M059J (cell line): ENCODE measurements at places on chromosomes 16 and 17.

GRCh38 chr16:8832717-8833105 lies 35.1 kb downstream of the PMM2 start:
- no peak for DNase-seq

DNA sequence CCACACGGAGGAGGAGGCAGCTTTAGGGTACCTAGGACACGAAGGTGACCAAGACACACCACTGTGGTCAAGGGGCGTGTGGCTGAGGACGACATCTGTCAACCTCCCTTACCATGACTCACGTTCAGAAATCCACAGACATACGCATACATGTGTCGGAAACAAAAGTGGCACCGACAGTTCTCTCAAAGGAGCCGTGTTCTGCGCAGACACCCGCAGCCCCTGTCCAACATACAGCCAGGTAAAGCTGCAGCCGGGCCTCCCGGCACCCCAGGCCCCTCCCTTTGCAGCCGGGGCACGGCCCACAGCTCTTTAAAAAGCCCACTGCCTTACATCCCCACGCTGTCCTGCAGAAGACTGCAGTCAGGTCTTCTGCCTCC lies 40.5 kb upstream of the KLHDC4 start:
- peak; percentile 24 for DNase-seq

- peak; percentile 39 for DNase-seq
Observed at GRCh38 chr16:86471896-86472295, 38.4 kb upstream of the FOXF1 start.

GRCh38 chr17:77692571-77693161 lies 265.8 kb upstream of the TNRC6C start:
- peak; percentile 76 for DNase-seq

DNA sequence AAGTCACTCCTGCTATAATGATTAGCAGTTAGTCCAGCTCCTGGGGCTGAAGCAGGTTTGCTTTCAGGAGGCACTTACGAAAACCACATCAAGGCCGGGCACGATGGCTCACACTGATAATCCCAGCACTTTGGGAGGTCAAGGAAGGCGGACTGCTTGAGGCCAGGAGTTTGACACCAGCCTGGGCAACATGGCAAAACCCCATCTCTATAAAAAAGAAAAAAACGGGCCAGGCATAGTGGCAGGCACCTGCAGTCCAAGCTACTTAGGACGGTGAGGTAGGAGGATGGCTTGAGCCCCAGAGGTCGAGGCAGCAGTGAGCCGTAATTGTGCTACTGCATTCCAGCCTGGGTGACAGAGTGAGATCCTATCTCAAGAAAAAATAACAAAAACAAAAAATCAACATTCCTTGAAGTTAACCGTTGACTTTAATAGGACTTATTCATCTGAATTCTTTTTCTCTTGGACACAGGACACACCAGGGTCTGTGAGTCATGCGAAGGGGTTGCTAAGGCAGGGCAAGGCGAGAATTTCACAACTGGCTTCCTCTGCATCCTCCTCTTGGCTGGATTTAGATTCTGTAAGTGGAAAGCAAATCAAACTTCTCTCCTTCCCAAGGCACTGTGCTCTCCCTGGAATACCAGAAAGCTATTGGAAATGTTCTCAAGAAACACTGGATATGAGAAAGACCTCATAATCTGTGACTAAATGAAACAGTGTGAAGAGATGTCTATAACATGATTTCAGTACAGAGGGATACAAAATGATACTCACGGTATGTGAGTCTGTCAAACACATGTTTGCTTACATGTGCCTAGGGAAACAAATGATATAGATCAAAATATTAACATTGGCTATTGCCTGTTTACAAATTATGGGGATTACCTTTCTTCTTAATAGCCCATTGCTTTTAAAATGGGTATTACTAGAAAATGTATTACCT lies 99.5 kb downstream of the SYCE1L start:
- peak; percentile 99 for DNase-seq

DNA sequence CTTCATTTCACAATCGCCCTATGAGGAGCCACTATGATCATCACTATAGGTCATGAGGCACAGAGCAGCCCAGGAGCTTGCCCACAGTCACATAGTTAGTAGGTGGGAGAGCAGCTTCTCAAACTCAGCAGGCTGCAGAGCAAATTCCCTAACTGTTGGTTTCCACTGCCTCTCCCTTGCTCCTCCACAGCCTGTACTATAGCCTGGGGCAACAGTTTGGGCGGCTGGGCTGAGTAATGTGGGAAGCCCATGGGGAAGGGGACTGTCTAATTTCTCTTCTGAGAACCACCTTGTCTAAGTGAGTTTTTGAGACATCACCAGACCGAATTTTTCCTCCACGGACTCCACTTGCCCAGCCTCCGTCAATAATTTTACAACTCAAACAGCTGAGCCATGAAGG lies 73.4 kb upstream of the GPR139 start:
- DNase-seq: no peak

DNA sequence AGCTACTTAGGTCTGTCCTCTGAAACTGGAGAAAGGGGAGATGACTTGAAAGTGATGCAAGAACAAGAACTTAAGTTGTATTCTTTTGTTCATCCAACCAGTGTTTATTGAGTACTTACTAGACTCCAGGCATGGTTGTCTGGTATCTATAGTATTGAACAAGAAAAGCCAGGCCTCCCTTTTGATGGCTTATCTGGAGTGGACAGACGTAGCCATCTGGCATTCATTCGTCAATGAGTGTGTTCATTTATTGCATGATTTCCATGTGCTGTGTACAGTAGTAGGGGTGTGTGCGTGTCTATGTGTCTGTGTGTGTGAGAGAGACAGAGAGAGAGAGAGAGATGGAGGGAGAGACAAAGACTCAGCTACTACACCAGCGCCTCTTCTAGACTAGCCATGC lies 9.2 kb downstream of the ABAT start:
- DNase-seq: no peak

DNA sequence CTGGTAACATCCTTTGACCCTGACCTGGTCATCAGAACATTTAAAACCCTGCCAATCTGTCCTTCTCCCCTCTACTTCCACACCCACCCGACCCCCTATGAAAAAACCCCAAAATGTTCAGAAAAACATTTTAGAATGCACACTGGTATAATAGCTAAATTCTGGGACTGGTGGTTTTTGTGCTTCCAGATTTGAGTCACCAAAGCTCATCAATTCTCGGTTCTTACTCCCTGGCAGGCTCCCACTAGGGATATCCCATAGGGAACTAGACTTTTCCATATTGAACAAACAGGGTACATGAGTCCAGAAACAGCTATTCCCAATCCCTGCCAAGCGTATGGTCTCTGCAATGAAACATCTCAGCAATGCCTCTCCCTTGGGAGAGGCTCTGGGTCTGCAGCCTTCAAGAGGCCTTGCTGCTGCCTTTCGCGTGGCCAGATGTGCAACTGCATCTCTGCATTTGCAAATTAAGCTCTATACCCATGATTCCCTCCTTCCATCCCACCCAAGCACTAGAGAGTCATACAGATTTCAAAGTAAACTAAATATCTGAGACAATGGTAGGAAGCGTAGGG lies 67.7 kb downstream of the SMG6 start:
- DNase-seq: no peak

GRCh38 chr17:68800751-68801150 lies 154.4 kb downstream of the ABCA8 start:
- DNase-seq: no peak

- DNase-seq: peak; percentile 34
Observed at GRCh38 chr17:70172923-70173322, 3.6 kb downstream of the KCNJ2 start.

GRCh38 chr17:50976951-50977472 lies 110.9 kb upstream of the TOB1 start:
- no peak for DNase-seq

- DNase-seq: no peak
Observed at GRCh38 chr17:5210091-5210490, 18.4 kb upstream of the ZNF594 start.

- no peak for DNase-seq
Observed at GRCh38 chr16:14434860-14435259, 195.2 kb downstream of the PARN start.

DNA sequence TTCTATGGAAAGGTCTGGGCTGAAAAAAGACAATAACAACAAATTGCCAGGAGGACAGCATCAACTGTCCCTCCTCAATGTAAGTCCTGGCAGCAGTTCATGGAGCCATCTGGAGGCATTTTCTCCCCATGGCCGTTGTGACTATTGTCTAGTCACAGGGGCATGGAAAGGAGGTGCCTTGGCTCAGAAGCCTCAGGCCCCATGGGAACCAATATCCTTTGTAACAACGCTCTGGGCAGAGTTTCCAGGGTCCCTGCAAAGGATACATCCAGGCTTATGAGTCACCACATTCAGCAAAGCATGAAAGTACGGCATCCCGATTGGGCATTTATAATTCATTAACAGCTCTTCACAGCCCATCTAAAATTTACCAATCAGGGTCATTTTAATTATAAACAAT lies 85.2 kb downstream of the GLG1 start:
- peak; percentile 79 for DNase-seq

DNA sequence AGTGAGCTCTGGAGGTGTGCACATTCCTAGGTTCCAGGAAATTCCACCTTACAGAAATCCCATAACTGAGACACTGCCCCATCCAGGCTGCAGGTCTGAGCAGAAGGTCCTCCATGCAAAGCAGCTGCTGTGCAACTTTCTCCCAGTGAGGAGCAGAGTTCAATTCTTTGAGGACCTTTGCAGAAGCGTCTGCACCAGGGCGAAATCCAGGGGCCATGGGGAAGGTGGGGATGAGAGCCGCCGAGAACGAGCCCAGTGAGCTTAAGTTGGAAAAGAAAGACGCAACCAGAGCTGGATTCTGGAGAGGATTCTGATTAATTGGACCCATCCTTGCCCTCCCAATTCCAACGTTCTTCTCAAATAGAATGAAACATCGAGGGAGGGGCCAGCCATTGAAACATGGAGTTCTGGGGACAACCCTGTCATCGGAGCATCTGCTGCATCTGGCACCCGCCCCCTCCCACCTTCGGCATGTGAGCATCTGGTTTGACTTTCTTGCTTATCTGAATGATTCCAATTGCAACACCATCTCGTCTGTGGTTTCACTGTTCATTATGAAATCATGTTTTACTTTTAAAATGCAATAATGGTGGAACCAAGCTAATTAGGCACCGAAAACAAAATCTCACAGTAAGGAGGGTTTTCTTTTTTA lies 190.6 kb upstream of the FOXF1 start:
- no peak for DNase-seq

DNA sequence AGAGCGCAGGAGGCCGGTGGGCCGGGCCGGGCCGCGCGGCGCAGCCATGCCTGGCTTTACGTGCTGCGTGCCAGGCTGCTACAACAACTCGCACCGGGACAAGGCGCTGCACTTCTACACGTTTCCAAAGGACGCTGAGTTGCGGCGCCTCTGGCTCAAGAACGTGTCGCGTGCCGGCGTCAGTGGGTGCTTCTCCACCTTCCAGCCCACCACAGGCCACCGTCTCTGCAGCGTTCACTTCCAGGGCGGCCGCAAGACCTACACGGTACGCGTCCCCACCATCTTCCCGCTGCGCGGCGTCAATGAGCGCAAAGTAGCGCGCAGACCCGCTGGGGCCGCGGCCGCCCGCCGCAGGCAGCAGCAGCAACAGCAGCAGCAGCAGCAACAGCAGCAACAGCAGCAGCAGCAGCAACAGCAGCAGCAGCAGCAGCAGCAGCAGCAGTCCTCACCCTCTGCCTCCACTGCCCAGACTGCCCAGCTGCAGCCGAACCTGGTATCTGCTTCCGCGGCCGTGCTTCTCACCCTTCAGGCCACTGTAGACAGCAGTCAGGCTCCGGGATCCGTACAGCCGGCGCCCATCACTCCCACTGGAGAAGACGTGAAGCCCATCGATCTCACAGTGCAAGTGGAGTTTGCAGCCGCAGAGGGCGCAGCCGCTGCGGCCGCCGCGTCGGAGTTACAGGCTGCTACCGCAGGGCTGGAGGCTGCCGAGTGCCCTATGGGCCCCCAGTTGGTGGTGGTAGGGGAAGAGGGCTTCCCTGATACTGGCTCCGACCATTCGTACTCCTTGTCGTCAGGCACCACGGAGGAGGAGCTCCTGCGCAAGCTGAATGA lies 606 bp downstream of the THAP11 start:
- DNase-seq: peak; percentile 60

- no peak for DNase-seq
Observed at GRCh38 chr17:62679866-62680377, 52.5 kb downstream of the MRC2 start.

DNA sequence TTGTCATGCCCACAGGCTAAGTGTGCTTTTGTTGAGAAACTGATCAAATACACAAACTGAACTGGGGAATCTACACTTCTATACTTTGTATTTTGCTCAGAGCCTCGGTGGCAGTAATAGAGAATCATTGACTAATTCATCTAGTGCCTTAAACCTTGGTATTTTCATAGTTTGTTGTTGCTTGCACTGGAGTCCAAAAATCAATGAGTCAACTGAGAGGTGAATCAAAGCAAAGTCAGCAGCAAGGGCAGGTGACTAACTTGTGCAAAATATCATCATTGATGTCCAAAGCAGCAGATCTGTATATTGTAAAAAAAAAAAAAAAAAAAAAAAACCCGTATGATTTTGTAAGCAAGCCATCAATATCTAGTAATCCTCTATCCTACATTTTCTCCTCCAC lies 296.4 kb downstream of the MAP2K6 start:
- DNase-seq: peak; percentile 15

DNA sequence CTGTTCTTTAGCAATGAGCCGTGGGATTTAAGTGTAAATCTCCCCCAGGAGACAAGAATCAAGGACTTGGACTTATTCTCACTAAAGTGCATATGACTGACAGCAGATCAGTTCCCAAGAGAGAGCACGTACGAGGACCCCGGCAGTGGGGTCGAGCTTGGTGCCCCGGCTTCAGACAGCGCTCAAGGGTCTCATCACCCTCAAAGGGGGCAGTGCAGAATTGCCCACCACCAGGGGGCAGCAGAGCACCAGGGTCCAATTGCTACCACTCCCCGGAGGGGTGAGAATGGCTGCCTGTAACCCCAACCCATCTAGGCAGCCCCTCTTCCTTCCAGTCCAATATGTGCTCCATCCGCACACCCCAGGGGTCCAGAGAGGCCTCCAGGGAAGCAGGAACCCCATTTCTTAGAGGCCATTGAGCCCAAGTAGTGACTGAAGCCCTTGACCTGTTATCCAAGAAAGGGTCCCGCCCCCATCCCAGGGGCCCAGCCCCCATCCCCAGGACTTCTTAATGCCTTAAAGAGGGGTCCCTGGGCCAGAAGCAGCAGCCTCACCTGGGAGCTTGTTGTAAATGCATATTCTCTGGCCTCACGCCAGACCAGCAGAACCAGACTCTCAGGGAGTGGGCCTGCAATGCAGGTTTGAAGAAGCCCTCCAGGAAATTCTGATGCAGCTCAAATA lies 86.1 kb downstream of the ZDHHC7 start:
- DNase-seq: no peak
